ENCODE measurements at places on chromosomes 11 and 22. TPM values are rescaled to one million over a fixed set of nuclear protein-coding genes. Genes with fewer than 3 reads are reported as not detected.

The GLYATL1 gene
- polyA plus RNA-seq: 182 TPM

The OR51E2 gene
- 0.65 TPM for polyA plus RNA-seq

The OR2AG1 gene
- polyA plus RNA-seq: 0.09 TPM

The ART5 gene
- polyA plus RNA-seq: 4.6 TPM

The EEF1G gene
- 2,385 TPM for polyA plus RNA-seq

The RFPL2 gene
- polyA plus RNA-seq: 0.73 TPM

The RIC8A gene
- polyA plus RNA-seq: 90.5 TPM

The OR11H1 gene
- polyA plus RNA-seq: not detected

The THY1 gene
- polyA plus RNA-seq: 70.5 TPM

The SLC37A2 gene
- polyA plus RNA-seq: 1.9 TPM

The SERHL2 gene
- 6.8 TPM for polyA plus RNA-seq

The LRRC32 gene
- polyA plus RNA-seq: 68.0 TPM

The ARHGAP42 gene
- polyA plus RNA-seq: 24.8 TPM

The CBX6 gene
- 45.2 TPM for polyA plus RNA-seq

The OR8D4 gene
- polyA plus RNA-seq: not detected

The ACRV1 gene
- polyA plus RNA-seq: 0.53 TPM

The IGSF22 gene
- 3.1 TPM for polyA plus RNA-seq

The NPAS4 gene
- 0.13 TPM for polyA plus RNA-seq

The P2RX3 gene
- polyA plus RNA-seq: 1.4 TPM

The PKDREJ gene
- polyA plus RNA-seq: 0.47 TPM

The CST6 gene
- polyA plus RNA-seq: not detected

The MAJIN gene
- 1.4 TPM for polyA plus RNA-seq

The E2F8 gene
- 7.9 TPM for polyA plus RNA-seq

The POU2AF2 gene
- polyA plus RNA-seq: not detected

The LZTR1 gene
- 60.5 TPM for polyA plus RNA-seq

The ANO5 gene
- 5.4 TPM for polyA plus RNA-seq

The SLC43A3 gene
- polyA plus RNA-seq: 20.3 TPM

The CDC45 gene
- 19.6 TPM for polyA plus RNA-seq

The STX5 gene
- 54.7 TPM for polyA plus RNA-seq

The SPDYC gene
- polyA plus RNA-seq: 0.17 TPM

The CALCA gene
- polyA plus RNA-seq: 16.3 TPM

The CLP1 gene
- polyA plus RNA-seq: 17.9 TPM

The KRTAP5-10 gene
- polyA plus RNA-seq: not detected

The SHISA8 gene
- 1.6 TPM for polyA plus RNA-seq

The DRAP1 gene
- 82.5 TPM for polyA plus RNA-seq

The CNGA4 gene
- 0.44 TPM for polyA plus RNA-seq

The SMC1B gene
- polyA plus RNA-seq: 0.13 TPM

The IL10RA gene
- polyA plus RNA-seq: 2.5 TPM

The ENTHD1 gene
- polyA plus RNA-seq: not detected

The ARCN1 gene
- 152 TPM for polyA plus RNA-seq

Data from renal pelvis (tissue), 12 donors.